Activated CD4-positive, alpha-beta T cell treated with anti-CD3 and anti-CD28 coated beads for 4 hours (primary cell): ENCODE measurements at places on chromosomes 12 and 14.

DNA sequence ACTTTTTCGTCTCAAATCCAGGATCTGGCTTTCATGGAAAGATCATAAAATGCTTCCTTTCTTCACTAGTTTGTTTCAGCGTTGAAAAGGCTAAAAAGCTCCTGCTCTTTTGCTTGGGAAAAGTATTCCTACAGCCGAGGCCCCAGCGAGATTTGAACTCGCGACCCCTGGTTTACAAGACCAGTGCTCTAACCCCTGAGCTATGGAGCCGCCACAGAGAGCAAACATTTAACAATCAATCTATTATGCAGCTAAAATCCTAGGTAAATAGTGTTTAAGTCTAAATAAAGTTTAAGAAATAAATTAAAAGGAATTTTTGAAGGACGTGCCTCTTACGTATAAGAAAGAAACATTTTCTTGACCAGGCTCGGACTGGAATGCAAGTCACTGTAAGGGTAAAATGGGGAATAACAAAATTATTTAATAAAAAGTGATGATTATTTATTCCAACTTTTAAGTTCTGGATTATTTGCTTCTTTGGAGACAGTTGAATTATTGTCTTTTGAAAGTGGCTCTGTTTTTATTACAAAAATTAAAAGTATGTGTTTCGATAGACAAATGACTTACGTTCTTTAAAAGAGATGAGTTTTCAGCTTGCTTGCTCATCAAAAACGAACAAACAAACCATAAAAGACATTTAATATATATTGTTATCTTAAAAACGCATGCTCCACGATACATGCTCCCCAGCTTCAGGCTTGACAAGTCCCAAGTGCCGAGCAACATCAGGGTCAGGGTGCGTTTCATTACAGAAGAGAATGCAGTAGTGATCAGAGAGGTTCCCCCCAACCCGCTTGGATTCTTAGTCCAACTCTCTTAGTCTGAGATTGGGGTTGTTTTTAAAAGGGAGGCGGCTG lies 10.2 kb downstream of the OR6S1 start:
- DNase-seq, result peak; percentile 58

DNA sequence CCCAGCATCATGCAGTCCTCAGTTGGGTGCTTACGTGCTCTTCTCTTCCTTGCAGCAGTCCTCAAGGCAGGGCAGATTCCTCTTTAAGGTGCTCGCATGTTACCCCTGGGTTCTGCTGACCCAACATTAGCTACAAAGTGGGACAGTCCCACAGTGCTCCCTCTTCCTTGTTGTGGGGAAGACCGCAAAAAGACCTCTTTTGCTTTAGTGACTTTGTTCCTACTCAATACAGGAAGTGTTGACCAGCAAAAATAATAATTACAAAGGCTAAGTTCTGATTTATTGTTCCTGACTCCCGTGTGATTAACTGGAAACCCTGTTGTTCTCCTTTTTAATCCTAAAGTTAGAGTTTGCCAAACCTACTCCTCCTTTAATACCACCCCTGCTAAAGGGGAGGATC lies 13.7 kb downstream of the PIGH start:
- no peak for DNase-seq

DNA sequence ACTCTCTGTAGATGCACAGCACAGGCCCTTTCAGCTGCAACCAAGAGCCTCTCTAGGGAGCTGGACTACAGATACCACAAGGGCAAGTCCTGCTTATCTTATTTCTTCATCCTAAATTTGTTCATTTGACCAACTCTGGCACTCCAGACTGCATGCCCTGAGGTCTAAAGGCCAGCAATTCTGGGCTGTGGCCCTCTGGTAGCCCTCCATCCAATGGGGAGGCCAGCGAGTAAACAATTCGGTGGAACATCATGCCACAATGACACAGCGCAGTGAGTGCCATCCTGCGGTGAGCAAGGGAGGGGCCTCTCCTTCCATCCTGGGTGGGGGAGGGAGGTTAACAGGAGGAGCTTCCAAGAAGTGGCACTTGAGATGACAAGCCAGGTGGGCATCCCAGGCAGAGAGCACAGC lies 652 bp upstream of the SELPLG start:
- peak; percentile 53 for DNase-seq

DNA sequence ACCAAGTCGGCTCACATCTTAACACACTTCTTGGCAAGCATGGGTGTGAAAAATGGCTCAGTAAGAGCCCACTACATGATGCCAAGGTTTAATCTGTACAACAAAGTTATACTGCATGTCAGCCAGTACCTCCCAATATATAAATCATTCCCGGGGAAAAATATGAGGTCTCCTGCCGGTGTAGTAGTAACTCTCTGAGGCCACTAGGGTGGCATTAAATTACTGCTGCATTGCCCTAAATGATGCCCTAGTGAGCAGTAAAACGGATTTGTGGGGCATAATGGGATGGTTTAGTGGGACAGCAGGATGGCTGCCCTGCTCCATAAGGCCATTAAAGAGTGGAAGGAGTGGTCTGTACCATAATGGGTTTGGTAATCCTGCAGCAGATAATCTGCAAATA lies 267.7 kb downstream of the MED13L start:
- DNase-seq, result no peak

DNA sequence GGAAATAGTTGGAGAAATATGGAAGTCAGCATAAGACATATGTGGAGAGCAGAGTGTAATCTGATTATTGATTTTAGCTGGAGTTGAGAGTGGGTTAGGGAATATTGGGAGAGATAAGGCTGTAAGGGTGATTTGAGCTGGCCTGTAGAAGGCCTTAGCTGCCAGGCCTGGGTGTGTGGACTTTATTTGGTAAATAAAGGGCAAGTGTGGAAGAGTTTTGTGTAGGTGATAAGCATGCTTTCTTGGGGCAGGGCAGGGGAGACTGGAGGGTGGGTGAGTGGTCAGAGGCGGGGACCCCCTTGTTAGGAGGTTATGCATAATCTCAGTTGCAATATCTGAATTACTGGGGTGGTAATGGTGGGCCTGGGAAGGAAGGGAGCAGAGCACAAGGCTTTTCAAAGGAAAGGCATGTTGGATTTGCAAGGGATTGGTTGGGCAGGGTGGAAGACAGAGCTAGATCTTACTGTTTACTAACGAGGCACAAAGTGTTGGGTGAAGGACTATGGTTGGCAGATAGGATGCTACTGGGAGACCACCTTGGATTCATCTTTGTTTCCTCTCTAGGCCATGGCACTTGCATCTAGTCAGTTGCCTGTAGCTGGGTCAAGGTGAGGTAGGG lies 5.5 kb downstream of the KHNYN start:
- no peak for DNase-seq

DNA sequence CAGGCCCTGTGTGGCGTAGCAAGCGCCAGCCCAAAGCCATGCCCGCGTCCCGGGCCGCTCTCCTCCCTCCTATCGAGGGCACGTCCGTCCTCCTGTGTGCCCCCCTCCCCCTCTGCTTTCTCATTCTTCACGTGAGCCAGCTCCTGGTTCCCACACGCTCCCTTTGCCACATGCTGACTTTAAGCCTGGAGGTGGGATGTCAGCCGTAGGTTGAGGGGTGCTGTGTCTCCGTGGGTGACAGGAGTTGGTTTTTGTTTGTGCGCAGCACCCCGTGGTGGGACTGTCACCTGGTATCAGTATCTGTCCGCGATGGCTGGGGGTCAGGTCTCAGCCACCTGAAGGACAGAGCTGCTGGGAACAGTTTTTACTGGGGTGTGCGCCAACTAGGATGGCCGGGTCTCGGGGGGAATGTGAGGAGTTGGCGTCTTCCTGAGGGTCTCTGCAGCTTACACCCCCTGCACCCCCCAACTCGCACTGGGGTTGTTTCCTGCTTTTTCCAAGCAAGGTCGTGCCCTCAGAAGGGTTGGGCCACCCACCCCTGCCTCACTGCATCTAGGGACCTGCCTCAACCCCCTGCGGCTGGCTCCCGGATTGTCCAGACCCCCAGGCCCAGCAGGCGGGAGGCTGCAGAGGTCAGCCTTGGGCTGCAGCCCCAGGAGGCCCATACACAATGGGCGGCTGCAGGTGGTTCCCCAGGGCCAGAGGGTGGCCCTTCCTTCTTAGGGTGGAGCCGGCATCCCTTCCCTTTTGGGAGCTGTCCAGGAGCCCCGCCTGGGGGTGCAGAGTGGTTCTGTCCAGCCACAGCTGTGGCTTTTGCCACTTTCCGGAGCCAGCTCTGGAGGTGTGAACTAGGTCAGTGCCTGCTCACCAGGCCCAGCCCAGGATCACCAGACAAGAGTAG lies 7.3 kb downstream of the ULK1 start:
- DNase-seq, result no peak

DNA sequence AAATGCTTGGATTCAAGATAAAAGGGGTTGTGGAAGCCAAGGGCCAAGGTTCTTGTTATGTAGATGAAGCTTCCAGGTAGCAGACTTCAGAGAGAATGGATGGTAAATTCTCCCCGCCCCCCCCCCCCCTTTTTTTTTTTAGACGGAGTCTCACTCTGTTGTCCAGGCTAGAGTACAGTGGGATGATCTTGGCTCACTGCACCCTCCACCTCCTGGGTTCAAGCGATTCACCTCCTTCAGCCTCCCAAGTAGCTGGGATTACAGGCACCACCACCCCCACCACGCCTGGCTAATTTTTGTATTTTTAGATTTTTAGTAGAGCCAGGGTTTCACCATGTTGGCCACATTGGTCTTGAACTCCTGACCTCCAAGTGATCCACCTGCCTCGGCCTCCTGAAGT lies 4.1 kb downstream of the DGLUCY start:
- no peak for DNase-seq

GRCh38 chr12:20411345-20411744 lies 43.0 kb downstream of the PDE3A start:
- DNase-seq, result no peak

DNA sequence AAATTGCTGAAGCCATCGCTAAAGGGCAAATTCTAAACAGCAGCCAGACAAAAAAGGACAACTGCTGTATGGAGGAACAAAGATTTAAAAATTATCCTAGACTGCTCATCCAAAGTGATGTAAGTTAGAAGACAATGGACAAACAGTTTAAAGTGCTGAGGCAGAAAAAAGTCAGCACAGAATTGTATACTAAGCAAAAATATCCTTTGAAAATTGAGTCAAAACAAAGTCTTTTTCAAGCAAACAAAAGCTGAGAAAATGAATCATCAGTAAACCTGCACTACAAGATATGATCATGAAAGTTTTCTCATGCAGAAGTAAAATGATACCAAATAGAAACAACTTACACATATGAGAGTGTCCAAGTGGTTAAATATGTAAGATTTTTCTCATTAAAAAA lies 43.6 kb downstream of the EML5 start:
- no peak for DNase-seq

- DNase-seq, result no peak
Observed at GRCh38 chr14:66009089-66009488, 477.1 kb upstream of the CCDC196 start.

GRCh38 chr12:15037091-15037687 lies 64.3 kb downstream of the PDE6H start:
- DNase-seq, result no peak

DNA sequence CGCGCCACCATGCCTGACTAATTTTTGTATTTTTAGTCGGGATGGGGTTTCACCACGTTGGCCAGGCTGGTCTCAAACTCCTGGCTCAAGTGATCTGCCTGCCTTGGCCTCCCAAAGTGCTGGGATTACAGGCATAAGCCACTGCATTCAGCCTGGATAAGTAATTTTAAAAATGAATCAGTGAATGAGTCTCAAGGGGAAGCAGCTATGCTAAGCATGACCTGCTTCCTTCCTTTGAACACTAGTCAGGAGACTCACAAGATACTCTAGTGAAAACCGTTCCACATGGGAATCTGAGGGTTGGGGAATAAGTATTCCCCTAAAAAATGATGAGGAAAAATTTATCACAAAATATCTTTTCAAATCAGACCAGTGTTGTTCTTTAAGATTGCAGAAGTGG lies 10.7 kb upstream of the FAM234B start:
- DNase-seq, result no peak

DNA sequence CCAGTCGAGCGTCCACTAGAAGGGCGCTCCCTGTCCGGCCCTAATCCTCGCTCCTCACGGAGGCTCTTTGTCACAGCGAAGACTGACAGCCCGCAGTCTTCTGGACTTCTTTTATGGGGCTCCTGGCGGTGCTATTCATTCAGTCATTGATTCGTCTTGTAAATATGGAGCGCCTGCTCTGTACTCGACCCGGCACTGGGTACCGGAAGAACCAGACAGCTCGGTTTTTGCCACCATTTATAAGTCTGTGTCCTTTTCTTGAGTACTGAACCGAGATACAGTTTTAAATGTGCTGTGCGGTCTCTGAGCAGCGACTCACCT lies 570 bp downstream of the DMAC2L start:
- no peak for DNase-seq

- DNase-seq, result no peak
Observed at GRCh38 chr14:101559624-101560533, 1.4 kb upstream of the DIO3 start.

DNA sequence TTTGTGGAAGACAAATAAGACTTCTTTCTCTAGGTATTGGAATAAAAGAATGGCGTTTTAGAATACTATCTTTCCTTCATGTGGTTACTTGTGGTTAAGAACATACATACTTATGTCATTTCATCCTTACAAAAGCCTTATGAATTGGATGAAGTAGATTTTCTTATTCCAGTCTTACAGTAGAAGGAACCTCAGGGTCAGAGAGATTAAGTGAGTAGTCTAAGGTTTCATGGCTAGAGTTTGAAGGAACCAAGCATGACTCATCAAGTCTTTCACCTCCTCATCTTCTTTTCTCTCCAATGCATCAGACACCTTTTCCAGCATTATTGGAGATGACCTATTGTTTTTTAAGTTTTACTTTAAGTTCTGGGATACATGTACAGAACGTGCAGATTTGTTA lies 92.9 kb upstream of the NEDD1 start:
- DNase-seq, result no peak

GRCh38 chr12:114664651-114665320 lies 19.2 kb downstream of the TBX3 start:
- no peak for DNase-seq

DNA sequence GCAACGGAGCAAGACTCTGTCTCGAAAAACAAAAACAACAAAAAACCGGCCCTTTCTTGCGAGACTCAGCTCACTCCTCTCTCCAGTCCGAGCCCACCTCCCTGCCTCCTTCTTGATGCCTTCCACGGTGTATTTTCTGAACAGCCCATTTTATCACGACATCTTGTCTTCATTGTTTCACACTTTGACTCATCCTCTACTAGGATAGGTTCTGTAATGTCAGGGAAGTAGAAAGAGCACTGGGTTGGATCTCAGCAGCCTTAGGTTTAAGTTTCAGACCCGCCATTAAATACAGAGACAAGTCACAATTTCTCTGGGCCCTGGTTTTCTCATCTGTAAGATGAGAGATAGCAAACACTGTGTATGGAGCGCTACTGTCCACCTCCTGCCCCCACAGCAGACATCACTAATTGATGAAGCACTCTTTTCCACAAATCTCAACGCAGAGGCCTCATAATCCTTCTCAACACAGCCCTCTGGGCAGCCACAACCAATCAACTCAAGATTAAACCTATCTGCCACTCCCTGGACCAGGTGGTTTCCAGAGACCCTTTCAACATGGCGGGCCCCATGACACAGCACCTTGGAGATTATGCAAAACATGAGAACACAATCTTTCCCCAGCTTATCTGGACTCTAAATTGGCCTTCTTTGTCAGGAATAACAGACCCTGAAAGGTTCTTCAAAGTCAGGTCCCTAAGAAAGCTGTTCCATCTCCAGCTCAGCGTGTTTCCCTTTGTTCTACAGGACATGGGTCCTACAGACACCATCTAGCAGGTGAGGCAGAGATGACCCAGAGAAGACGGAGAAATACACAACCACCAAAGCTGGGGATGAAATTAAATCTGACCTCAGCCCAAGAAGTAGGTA lies 35.6 kb downstream of the CCDC88C start:
- no peak for DNase-seq
